NCI-H187 treated with DMSO at 0.1 percent for 48 hours (cell line): ENCODE measurements at places on chromosomes 12 and 14.

GRCh38 chr14:65802196-65802595, 389.7 kb downstream of the FUT8 start:
- no peak for DNase-seq

DNA sequence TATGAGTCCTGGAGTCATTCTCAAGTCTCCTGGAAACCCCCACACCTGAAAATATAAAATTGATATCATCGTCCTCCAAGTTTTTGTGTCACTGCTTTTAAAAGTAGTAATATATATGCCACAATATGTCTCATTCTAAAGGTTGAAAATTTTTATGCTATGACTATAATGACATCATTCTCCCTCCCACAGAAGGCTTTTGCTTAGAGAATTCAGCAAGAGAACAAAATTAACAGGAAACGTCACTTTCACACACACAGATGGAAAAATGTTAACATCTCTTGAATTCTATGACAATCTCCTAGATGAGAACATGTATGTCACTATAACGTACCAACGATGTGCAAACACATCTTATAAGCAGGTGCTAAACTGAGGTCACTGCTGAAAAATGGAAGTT, 498.3 kb downstream of the FOXG1 start:
- DNase-seq, result no peak

- no peak for DNase-seq
These were observed 37.3 kb upstream of the TBPL2 start for GRCh38 chr14:55477680-55478079.

GRCh38 chr14:65287264-65288131, 125.0 kb upstream of the FUT8 start:
- no peak for DNase-seq

- no peak for DNase-seq
These were observed 82.4 kb downstream of the SLC25A21 start for GRCh38 chr14:37090026-37090425.

- DNase-seq, result no peak
These were observed 152.0 kb upstream of the AEBP2 start for GRCh38 chr12:19287302-19287701.

DNA sequence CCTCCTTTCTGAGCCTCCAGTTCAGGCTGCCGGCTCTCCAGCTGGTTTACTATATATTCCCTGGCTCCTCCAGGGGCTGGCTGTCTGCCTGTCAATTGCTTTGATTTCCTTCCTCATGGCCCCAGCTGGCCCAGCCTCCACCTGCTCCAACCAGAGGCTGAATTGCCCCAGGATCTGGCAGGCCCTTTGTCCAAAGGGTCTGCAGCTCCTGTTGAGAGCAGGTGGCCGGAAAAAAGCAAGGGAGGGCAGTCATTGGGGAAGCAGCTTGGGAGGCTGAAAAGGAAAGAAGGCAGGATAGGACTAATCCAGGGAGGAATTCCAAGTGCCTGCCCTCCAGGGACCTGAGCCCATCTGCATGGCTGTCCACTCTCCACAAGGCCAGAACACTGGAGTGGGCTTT, 25.3 kb downstream of the PAH start:
- no peak for DNase-seq

DNA sequence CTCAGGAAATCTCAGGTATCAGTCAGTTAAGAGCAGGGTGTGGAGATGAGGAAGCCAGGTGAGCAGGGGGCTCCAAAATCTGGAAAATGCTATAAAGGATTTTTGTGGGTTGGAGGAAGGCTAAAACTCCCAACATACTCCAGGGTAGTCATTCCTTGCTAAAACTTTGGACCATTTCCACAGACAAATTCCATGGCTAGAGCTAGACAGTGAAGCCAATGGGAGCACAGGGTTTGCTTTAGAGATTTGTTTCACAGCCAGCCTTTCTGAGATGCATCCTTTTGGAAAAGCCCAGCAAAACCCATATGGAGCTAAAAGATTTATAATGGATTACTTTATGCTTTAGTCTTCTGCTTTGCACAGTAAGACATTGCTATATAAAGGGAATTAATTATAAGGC, 146.5 kb downstream of the SAMD4A start:
- DNase-seq, result no peak

DNA sequence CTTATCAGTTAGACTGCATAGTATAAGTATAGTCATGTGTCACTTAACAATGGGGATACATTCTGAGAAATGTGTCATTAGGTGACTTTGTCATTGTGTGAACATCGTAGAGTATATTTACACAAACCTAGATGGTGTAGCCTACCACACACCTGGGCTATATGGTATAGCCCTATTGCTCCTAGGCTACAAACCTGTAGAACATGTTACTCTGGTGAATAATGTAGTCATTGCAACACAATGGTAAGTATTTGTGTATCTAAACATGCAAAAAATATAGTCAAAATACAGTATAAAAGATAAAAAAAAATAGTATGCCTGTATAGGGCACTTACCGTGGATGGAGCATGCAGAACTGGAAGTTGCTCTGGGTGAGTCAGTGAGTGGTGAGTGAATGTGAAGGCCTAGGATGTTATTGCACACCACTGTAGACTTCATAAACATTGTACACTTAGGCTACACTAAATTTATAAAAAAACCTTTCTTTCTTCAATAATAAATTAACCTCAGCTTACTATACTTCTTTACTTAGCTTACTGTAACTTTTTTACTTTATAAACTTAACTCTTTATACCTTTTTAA, 40.3 kb upstream of the ANKS1B start:
- no peak for DNase-seq

GRCh38 chr12:40794087-40794486, 101.8 kb downstream of the CNTN1 start:
- DNase-seq, result no peak

GRCh38 chr14:59422069-59422881, 42.9 kb downstream of the GPR135 start:
- DNase-seq, result no peak

- DNase-seq, result no peak
These were observed 286.0 kb downstream of the TMEM132D start for GRCh38 chr12:129617849-129618248.

- no peak for DNase-seq
These were observed 128.5 kb downstream of the SLC15A5 start for GRCh38 chr12:16148938-16149337.

- DNase-seq, result peak; percentile 36
These were observed 7.5 kb upstream of the ASPG start for GRCh38 chr14:104078031-104078455.

GRCh38 chr12:72694193-72694592, 422.0 kb downstream of the TRHDE start:
- DNase-seq, result no peak

- no peak for DNase-seq
These were observed 35.2 kb downstream of the TDG start for GRCh38 chr12:104000807-104001434.

GRCh38 chr12:50640321-50640939, 123.5 kb upstream of the ATF1 start:
- DNase-seq, result no peak

DNA sequence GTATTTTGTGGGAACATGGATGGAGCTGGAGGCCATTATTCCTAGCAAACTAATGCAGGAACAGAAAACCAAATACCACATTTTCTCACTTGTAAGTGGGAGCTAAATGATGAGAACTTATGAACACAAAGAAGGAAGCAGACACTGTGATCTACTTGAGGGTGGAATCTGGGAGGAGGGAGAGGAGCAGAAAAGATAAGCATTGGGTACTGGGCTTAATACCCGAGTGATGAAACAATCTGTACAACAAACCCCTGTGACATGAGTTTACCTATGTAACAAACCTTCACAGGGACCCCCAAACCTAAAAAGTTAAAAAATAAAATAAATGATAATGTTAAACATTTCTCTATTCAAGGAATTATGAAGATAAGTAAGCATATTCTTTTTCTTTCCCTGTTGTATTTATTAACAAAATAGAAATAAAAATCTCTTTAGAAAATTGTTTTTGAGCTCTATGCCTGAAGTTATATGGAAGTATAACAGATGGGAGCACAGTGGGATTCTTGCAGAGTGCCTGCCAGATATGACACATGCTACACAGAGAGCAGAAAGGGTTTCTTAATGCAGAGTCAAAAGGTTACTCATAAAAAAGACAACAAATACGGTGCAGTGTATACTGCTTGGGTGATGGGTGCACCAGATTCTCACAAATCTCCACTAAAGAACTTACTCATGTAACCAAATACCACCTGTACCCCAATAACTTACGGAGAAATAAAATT, 52.0 kb upstream of the SYNE2 start:
- no peak for DNase-seq

DNA sequence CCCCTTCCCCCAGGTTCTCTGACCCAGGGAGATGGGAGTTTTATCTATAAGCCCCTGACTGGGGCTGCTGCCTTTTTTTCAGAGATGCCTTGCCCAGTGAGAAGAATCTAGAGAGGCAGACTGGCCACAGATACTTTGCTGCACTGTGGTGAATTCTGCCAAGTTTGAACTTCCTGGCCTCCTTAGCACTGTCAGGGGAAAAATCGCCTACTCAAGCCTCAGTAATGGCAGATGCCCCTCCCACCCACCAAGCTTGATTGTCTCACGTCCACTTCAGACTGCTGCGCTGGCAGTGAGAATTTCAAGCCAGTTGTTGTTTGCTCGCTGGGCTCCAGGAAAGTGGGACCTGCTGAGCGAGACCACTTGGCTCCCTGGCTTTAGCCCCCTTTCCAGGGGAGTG, 31.7 kb downstream of the KLRK1 start:
- no peak for DNase-seq

- no peak for DNase-seq
These were observed 11.5 kb downstream of the CCND2 start for GRCh38 chr12:4285070-4285469.

GRCh38 chr14:100304825-100305323, 1.4 kb downstream of the SLC25A29 start:
- DNase-seq, result no peak

- DNase-seq, result no peak
These were observed 102.0 kb downstream of the PIK3C2G start for GRCh38 chr12:18363321-18363720.

- no peak for DNase-seq
These were observed 55.9 kb downstream of the LRP6 start for GRCh38 chr12:12210983-12211382.

- DNase-seq, result no peak
These were observed 4.0 kb downstream of the C12orf54 start for GRCh38 chr12:48486261-48486660.

DNA sequence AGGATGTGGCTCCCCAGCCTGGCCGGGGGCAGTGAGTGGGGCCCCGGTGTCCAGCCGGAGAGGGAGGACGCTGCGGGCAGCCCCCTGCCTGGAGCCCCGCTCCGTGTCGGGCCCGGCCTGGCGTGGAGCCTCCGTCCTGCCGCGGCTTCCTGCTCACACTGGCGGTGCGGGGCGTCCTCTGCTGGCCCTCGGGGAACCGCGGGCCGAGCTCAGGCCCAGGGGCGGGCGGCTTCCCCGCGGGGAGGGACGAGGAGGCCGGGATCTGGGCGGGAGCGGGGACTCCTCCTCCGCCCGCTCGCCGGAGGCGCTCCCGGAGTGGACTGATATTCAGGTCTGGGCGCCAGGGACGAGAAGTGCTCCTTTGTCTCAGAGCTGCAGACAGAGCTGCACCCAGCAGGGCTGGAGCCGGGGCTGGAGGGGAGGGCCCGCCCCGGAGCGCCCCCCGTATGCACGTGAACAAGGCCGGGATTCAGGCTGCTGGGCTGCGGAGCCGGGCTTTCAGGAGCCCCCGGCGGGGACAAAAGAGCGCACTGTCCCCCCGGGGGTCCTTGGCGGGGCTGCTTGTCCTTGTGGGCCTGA, 2.2 kb downstream of the MMP17 start:
- no peak for DNase-seq

GRCh38 chr12:3974883-3975282, 101.7 kb upstream of the PARP11 start:
- no peak for DNase-seq

DNA sequence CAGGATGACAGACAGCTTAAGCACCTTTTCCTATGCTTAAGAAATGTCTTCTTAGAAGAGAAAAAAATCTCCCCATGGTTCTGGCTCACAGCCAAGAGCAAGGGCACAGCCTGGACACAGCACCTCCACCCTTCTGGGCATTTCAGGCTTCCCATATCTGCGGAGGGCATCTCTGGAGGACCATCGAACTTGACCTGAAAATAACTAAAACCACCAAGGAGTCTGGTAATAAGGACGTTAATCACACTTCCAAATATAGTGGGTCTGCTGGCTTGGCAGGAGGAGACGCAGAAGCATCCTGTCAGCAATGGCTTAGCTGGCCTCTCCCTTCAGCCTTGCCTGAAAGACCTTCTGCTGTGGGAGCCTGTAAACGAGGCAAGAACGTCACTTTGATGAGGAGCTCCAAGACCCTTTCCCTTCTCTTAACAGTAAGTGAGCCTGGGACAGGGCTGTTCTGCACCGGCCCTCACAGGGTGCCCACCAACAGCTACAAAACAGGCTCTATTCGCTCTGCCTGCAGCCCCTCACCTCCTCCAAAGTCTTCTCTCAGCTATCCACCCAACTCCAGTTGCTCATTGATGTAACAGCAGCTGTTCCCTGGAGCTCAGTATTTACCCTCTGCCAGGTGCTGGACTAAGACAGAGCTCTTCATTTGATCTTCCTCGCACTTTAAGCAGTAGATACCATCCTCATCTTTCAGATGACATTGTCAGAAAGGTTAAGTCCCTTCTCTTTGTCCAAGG, 13.2 kb downstream of the SETD3 start:
- DNase-seq, result no peak

- no peak for DNase-seq
These were observed at the start of gene CLEC1A for GRCh38 chr12:10098791-10099190. TSS of gene CLEC1A (minus strand) at chr12:10098985. CDS start at chr12:10098922, 63 bp downstream.

DNA sequence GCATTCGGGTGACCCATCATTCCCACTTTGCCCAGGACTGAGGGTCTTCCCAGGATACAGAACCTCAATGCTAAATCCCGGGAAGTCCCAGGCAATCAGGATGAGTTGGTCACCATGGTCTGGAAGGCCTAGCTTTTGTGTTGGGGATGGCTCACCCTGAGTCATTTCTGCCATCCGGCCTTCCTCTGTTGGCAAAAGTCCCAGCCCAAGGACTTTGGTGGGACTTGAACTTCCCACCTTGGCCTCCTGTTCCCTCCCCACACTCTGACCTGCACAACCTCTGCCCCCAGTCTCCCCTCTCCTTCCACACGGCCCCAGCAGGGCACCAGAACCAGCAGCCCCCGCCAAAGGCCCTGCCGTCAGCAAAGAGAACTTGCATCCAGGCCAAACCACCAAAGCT, 24.6 kb upstream of the NCOR2 start:
- DNase-seq, result no peak

DNA sequence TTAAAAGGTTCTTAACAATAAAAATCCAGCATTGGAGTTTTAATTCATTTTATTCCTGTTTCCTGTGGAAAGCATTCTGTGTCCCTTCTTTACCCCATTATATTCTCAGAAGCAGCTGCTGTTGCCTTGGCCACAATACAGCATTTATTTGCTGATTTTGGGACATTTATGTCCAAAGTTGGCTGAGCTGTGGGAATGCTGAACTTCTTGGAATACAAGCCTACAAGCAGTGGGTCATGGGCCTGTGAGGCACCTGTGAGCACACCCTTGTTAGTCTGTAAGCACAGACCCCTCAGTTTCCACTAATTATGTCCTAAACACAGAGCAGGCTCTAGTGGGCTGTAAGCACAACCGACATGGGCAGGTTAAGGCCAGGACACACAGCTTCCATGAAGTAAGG, 122.2 kb upstream of the IGF1 start:
- no peak for DNase-seq

GRCh38 chr14:58736606-58737005, 98.8 kb downstream of the DACT1 start:
- DNase-seq, result no peak

GRCh38 chr12:116497051-116497591, 62.1 kb upstream of the MAP1LC3B2 start:
- no peak for DNase-seq

- DNase-seq, result no peak
These were observed 26.6 kb upstream of the GTF2A1 start for GRCh38 chr14:81247271-81247766.

GRCh38 chr14:33098016-33098415, 159.3 kb downstream of the NPAS3 start:
- DNase-seq, result no peak
